Epithelial cell of umbilical artery (primary cell): ENCODE measurements at places on chromosomes 11 and 22. TPM values are rescaled to one million over a fixed set of nuclear protein-coding genes. Genes with fewer than 3 reads are reported as not detected.

The RFPL2 gene
- total RNA-seq = 0.32 TPM in 1 of 2 replicates, not detected in the other

The GRIA4 gene
- total RNA-seq = not detected in 2 replicates

The BAD gene
- total RNA-seq = 63.1 and 68.2 TPM in 2 replicates

The OR8G1 gene
- not detected in 2 replicates for total RNA-seq

The SCUBE2 gene
- 0.15 and 0.32 TPM in 2 replicates for total RNA-seq

The KCNQ1OT1 gene
- 0.65 and 1.5 TPM in 2 replicates for total RNA-seq
